NCI-H1105 (cell line): ENCODE measurements at places on chromosomes 1 and 21.
A peak's percentile ranks its signal among the peaks of the same experiment; 100 is the strongest.

- DNase-seq = no peak
Measured at GRCh38 chr1:218617986-218618385, 272.9 kb downstream of the TGFB2 start.

GRCh38 chr1:99970713-99971255, 988 bp downstream of the SLC35A3 start:
- no peak for DNase-seq

DNA sequence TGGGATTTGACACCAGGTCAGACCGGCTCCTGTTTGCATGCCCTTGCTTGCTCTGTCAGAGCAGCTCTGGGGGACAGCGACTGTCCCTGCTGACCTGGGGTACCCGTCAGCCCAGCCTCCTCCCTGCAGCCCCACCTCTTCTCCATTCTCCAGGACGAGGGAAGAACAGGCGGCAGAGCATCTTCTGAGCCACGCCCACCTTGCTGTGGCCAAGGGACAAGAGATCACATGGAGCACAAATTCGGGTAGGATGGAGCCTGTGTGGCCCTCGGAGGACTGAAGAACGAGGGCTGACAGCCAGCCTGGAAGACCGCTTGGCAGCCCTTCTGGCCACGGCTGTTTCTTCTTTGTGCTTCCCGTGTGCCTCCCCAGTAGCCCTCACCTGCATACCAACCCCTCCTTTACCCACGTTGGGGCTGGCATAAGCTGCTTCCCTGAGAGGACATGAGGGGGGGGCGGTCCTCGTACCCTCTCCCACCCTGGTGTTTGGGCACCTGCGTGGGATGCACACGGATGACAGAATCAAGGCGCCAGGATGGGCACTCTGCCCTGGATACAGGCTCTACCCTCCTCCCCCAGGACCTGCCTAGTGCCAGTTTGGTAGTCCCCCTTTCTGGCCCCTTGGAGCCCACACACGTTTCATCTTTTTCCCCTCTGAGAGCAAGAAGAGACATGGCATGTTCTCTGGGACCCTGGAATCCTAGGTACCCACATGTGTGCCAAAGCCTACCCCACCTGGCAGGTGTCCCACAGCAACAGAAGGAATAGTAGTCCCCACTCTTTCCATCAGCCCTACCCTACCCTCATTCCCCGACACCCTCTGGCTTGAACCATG, 26.9 kb downstream of the CDK18 start:
- no peak for DNase-seq

- no peak for DNase-seq
Measured at GRCh38 chr1:85278853-85279314, 2.5 kb upstream of the BCL10 start.

DNA sequence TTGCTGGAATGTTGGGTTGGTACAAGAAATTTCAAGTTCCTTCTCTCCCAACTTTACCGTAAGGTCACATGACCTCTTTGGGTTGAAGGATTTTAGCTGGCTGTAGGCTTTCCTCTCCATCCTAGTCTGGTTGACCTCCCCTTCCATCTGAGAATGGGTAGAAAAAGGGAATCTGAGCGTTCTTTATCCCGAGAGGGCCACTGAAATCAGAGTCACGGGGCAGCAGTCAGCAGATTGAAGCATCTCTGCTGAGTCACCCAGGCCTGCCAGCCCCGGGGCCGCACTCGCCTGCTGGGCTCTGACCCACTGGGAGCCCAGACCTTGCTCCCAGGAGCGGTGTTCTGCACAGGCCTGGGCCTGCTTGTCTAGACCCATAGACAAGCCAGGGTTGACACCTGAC, 31.0 kb downstream of the TMCC2 start:
- DNase-seq = no peak

DNA sequence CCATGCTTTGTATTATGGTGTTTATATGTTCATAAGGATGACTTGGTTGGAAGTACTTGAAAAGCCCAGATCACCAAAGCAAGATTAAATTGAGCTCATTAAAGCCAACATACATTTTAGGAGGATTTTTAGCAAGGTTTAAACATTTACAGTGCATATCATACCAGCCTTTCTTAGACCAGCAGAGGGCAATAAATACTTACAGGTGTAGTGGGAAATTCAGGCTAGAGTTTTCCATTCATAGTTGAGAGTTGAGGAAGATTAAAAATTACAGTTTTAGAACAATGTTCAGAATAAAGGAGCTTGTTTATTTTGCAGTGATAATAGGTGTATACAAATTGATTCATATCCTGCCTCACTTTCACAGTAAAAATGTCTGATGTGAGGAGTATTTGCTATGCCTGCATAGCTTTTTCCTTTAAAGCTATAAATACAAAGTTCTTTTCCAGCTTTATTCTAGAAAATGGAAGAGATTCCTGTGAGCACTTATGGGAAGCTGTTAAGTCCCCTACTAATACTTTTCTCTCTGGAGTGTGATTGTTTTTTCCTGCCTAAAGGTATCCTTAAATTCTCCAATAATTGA, 35.3 kb downstream of the DTL start:
- DNase-seq = peak; percentile 4

DNA sequence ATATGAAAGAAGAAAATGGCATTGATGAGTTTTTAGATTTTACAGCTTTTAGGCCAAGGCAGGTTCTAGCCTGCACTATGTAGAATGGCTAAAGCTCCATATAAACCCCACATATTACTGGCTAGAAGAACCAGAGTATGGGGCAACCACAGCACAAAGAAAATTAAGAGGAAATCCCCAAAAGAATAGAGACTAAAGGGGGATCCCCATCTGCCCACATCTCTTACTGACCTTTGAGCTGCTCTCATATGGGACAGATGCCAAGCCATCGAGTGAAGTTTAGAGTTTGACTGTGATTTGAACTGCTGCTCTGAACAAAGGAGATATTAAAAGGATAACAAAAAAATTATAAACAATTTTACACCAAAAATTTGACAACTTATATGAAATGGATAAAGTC, 102.2 kb upstream of the HAO2 start:
- no peak for DNase-seq

- no peak for DNase-seq
Measured at GRCh38 chr1:42639116-42639515, 19.1 kb upstream of the PPIH start.

- no peak for DNase-seq
Measured at GRCh38 chr1:66375125-66375524, 158.8 kb upstream of the SGIP1 start.

DNA sequence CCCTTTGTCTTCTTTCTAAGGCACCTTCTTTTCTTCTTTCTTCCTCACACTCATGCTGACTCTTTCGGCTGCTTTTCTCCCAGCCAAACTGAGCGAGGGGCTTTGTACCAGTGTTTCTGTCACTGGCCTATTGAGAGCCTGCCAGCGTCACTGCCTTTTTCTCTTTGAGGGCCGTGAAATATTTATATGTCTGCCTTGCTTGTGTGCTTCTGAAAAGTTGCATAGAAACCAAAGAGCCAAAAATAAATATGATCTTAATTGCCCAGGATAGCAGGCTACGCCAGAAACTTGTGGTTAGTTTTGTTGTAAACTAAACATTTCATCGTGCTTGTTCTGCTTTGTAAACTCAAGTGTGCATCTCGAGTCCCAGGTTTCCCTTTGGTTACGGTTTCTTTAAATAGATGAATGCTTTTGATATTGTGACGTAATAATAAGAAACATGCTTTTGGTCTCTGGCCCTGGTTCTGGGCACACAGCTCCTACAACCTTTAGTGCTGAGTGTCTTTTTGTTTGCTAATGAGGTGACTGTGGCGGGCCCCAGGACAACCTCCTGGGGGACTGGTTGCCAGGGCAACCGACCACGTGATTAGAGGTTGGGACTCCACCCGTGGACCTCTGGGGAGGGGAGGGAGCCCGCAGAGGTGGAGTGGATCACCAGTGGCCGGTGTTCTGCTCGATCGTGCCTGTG, 10.8 kb downstream of the SLC37A1 start:
- DNase-seq = peak; percentile 74

DNA sequence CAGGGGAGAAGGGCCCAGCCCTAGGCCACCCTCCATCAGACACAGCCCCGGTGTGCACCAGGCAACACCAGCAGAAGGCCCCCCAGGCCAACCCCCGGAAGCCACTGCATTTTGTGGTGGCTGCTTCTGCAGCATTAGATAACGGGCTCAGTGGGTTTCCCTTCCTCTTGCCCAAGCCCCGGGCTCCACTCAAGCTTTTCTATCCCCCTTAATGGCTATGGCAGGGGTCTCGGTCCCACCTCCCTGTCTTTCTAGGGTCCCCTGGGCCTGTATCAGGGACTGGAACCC, 18.9 kb downstream of the C1orf174 start:
- no peak for DNase-seq

DNA sequence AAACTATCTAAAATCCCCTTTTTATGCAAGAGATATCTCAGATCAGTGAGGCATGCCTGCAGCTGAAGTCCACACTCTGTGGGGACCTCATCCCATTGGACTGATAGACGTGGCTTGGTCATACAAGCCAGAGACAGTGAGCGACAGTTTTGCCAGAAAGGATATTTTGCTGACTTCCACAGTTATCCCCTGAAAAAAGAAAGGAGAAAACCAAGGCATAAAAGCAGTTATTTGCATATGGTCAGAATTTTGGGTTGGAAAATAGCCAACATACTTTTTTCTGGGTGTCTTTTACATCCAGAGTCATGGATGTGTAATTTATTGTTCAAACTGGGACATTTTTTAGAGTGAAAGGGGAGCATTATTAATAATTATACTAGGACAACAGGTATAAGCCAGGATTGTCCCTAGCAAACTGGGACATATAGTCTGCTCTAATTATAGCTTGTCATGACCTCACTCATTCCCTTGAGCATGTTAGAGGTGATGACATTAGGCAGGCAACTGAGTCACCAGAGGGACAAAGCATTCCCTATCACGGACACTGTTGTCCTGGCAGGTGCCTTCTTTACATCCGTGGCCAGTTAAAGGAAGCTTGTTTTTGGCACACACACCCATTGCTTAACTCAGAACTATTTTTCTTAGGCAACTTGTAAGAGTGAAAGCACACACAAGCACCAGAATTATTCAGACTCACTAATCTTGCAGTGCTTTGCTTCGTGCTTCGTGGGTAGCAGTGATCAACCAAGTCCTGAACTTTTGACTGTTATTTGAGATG, 65.5 kb downstream of the PRRX1 start:
- no peak for DNase-seq

DNA sequence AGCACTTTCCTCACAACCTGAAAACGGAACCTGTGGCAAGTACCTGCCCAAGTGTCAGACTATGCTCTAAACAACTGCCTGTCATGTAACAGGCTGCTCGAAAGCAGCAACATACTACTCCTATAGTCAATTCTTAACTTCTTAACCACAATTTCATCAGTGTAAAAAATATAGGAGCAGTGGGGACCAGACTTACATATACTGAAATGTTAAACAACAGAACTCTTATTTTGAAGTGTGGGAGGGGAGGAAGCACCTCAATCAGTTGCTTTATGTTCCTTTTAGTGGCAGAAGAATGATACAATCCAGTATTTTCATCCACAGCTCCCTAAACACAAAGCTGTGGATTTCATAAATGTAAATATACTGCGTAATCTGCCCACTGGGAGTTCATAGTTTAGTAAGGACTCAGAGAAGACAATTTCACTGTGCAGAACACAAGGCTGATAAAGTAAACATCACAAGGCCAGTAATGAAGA, 44.2 kb downstream of the WLS start:
- no peak for DNase-seq

GRCh38 chr1:17027900-17028299, 16.2 kb upstream of the ATP13A2 start:
- peak; percentile 26 for DNase-seq

DNA sequence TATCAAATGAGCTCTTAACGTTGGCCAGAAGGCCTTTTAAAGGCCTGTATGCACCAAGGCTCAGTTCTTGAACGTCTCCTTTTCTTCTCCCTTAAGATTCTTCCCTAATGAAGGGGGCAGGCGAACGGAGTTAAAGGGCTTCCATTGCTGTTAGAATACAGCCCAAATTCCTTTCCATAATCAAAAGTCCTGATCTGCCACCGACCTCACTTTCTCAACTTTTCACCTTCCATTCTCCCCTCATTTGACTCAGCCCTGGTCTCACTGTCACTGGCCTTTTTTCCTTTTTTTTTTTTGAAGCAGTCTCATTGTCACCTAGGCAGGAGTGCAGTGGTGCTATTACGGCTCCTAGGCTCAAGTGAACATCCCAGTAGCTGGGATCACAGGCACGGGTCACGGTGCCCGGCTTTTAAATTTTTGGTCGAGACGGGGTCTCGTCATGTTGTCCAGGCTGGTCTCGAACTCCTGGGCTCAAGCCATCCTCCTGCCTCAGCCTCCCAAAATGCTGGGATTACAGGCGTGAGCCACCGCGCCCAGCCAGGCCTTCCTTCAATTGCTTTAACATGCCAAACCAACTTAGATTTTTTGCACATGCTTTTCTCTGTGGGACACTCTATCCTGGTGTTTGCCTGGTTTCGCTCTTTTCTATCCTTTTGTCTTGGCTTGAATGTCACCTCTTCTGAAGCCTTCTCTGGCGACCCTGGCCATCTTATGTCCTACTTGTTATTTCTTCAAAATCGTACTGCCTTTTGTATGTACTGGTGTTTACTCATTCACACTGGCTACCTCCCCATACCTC, 612 bp upstream of the CMPK1 start:
- no peak for DNase-seq

DNA sequence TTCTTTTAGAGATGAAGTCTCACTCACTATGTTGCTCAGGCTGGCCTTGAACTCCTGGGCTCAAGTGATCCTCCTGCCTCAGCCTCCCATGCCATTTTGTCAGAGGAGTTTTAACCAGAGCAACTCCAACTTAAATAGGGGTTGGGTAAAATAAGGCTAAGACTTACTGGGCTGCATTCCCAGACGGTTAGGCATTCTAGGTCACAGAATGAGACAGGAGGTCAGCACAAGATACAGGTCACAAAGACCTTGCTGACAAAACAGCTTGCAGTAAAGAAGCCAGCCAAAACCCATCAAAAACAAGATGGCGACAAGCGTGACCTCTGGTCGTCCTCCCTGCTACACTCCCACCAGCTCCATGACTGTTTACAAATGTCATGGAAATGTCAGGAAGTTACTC, 5.7 kb upstream of the DNAH14 start:
- DNase-seq = no peak

- peak; percentile 14 for DNase-seq
Measured at GRCh38 chr1:109513110-109513710, 3.7 kb upstream of the AMIGO1 start.

- DNase-seq = no peak
Measured at GRCh38 chr1:147820761-147821297, 60.4 kb upstream of the GJA5 start.

DNA sequence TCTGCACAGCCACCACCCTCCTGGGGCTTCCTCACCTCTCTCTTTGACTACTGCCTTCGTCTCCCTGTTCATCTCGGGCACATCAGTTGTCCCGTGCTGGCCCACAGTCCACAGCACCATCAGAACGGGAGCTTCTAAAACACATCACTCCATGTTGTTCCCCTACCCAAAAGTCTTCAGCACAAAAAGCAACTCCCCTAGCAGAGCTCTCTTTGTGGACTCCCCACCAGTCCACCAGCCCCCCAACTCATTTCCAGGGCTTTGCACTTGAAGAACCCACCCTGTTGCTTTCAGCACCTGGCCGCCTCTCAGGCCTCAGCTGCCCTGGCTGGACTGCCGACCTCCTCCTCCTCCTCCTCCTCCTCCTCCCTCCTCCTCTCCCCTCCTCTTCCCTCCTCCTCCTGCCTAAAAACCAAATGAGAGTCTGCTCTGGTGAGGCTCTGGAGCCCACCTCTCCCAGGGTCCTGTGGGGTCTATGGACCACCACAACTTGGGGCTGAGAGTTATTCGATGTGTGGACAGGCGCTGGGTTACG, 251.2 kb upstream of the VAMP3 start:
- no peak for DNase-seq
